GM12878 (cell line): ENCODE measurements at places on chromosomes 12 and 14.

DNA sequence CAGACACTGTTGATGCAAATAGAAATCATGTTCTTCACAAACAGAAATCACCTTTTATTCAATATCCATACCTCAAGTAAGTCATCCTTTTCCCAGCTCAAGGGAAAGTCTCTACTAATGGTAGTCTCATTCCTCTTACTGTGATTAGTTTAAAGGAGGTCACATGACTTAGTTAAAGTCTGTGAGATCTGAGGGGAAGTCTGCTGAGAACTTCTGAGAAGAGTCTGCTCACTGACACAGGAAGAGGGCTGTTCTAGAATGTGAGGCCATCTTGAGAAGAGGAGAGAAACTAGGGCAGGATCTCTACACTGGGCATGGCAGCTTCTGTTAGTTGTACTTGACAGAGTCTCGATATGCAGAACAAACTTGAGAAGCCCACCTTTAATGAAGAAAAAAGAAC, 146.8 kb downstream of the C12orf42 start:
- DNase-seq: no peak

- DNase-seq: no peak
Measured at GRCh38 chr12:95393191-95393790, 80.7 kb upstream of the METAP2 start.

DNA sequence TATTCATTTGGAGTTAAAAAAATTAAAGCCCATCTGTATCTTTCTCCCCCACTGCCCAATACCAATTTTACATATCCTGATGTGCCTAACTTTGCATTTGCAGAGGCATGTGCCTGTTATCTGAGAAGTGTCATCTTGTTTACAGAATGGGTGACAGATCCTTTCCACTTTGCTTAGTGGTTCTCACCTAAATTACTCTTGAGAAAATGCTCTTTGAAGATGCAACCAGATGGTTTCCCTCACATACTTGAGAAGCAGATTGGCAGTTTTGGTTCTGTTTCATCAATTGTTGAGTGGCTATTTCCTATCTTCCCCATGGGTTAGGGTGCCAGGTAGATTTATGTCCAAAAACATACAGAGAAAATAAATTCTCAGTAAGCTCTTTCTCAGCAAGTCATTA, 1051.4 kb upstream of the ATXN7L3B start:
- no peak for DNase-seq

DNA sequence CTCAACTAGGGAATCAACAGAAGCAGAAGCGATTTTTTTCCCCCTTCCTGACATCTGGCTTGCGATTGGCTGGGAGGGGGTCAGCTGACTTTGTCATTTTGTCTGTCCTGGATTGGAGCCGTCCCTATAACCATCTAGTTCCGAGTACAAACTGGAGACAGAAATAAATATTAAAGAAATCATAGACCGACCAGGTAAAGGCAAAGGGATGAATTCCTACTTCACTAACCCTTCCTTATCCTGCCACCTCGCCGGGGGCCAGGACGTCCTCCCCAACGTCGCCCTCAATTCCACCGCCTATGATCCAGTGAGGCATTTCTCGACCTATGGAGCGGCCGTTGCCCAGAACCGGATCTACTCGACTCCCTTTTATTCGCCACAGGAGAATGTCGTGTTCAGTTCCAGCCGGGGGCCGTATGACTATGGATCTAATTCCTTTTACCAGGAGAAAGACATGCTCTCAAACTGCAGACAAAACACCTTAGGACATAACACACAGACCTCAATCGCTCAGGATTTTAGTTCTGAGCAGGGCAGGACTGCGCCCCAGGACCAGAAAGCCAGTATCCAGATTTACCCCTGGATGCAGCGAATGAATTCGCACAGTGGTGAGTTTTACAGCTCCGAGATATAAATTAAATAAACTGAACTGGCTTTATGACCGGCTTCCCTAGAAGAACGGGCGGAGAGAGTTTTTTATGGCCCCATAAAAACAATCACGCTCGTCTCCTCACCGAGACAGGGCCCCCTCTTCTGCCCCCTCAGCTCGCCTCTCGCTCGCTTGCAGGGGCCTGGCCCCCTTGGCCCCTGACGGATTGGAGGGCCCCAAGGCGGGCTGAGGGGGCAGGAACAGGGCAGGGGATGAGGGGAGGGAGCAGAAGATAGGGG, at the start of gene HOXC6:
Gene HOXC6, plus strand, starts transcription at position 127 of the 888 bp plus-strand sequence. Its CDS starts 82 bp downstream, at position 209.
- DNase-seq: no peak

- no peak for DNase-seq
Measured at GRCh38 chr14:94164685-94165431, 9.3 kb upstream of the PPP4R4 start.

- no peak for DNase-seq
Measured at GRCh38 chr12:72448805-72449204, 176.6 kb downstream of the TRHDE start.

- no peak for DNase-seq
Measured at GRCh38 chr14:25833341-25834126, 764.3 kb downstream of the NOVA1 start.
